Activated CD4-positive, alpha-beta memory T cell treated with anti-CD3 and anti-CD28 coated beads for 36 hours (primary cell): ENCODE measurements at places on chromosomes 13 and 19. TPM values are rescaled to one million over a fixed set of nuclear protein-coding genes. Genes with fewer than 3 reads are reported as not detected.

- H3K4me1 ChIP-seq, result no peaks in the 10 kb centered on the region
- H3K4me3 ChIP-seq, result no peak overlapping the region
- H3K27ac ChIP-seq, result no peak overlapping the region
- DNase-seq, result no peak
Observed at GRCh38 chr13:98110749-98111148, 32.1 kb upstream of the FARP1 start.

The RASAL3 gene
- 125 TPM for total RNA-seq

DNA sequence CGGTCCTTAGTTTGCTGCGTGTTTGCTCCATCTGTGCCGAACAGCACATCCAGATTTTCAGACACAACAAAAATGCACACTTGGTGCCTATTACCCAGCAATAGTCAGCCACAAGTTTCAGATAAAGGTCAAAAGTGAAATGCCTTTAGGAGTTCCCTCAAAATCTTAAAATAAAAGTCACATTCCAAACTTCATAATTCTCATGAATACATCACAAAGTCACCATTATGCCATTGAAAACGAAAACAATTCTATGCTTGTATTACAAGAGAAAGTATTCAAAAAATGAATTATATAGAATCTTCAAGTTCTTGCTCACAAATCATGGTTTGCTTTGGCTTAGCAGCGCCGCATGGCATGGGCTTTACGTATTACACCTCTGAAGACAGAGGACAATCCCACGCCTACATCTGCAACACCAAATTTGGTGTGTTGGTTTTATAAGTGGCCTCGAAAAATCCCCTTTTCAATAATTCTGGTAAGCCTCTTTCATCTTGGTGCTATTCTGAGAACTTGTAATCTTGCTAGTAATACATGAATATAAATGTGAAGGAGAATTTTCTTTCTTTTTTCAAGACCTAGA lies 26.6 kb downstream of the COL4A1 start:
- peaks cover 15% of the 10 kb centered on the region for H3K27me3 ChIP-seq
- no peak overlapping the region for H3K27ac ChIP-seq
- H3K4me3 ChIP-seq, result no peak overlapping the region
- no peaks in the 10 kb centered on the region for H3K4me1 ChIP-seq
- DNase-seq, result peak; percentile 38
- no peaks in the 10 kb centered on the region for H3K36me3 ChIP-seq

The SH2D3A gene
- 17.1 TPM for total RNA-seq

DNA sequence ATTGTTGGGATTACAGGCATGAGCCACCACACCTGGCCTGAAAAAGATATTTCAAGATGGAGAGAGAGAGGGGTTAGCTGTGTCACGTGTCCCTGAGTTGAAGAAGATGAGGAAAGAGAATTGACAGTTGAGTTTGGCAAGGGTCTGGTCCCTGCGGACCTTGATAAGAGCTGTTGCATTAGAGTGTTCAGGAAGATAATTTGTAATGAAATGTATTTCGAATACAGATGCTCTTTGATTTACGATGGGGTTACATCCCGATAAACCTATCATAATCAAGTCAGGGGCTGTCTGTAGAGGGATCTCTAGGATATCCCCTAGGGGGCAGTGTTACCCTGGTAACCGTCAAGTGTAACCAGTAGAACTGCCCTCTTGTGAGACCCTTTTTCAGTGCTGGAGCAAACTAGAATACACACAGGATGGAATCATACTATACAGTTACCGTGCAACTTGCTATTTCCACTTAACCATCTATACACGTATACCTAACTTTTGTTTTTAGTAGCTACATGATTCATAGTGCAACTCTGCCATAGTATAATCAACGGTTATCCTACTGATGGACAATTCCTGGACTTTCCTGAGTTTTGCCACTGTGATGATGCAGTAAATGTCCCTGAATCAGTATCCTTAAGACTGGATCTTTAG lies 1.5 kb upstream of the ELOF1 start:
- peaks cover 37% of the 10 kb centered on the region for H3K4me1 ChIP-seq
- no peaks in the 10 kb centered on the region for H3K27me3 ChIP-seq
- H3K4me3 ChIP-seq, result peak overlapping the region; percentile 77

GRCh38 chr19:29702161-29702962 lies 12.7 kb downstream of the C19orf12 start:
- H3K27me3 ChIP-seq, result no peaks in the 10 kb centered on the region
- DNase-seq, result no peak
- peaks cover 25% of the 10 kb centered on the region for H3K4me1 ChIP-seq
- no peak overlapping the region for H3K27ac ChIP-seq
- H3K36me3 ChIP-seq, result peaks cover 10% of the 10 kb centered on the region
